ENCODE measurements at places on chromosomes 6 and 20.

DNA sequence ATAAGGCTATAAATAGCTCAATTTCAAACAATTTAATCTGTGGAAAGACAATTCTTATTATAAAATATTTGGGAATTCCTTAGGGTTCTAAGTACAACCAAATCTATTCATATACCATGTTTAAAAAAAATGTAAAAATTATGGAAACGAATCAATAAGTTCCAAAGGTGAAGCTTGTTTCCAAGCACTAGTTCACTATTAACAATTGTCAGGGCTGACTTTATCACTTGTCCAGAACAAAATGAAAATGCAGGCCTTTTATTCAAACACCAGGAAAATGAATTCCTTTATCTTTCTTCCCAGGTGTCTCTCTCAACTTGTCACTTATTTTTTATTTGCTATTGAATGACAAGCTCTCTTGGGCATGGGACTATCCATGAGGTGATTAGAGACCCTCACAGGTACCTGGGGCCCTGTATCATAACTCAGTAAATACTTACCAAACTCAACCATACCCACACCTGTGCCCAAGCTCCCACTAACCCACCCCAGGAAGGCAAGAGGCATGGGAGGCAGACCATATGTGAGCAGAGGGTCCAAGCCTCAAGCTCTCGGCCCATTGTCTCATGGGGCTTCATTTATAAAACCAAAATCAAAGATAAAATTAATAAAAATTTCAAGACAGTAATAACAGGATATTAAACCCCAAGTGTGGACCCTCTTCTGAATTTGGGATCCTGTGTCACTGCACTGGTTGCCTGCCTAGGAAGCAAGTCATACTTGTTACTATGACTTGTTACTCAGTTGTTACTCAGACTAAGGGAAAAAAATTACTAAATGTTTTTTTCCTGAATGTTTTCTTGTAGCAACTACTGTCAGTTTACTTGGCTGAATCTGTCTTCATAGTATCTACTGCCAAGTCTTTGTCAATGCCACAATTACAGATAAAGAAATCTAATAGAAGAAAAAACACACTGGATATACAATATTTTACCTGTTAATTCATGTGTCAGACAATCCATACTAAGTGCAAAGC lies 54.7 kb downstream of the PTPRK start:
- DNase-seq = no peak

GRCh38 chr6:25606151-25606550 lies 45.9 kb upstream of the SCGN start:
- DNase-seq = no peak

GRCh38 chr6:34205466-34205865 lies 31.2 kb upstream of the HMGA1 start:
- DNase-seq = no peak

- no peak for DNase-seq
These were observed 32.0 kb downstream of the KIAA0319 start for GRCh38 chr6:24614043-24614420.

DNA sequence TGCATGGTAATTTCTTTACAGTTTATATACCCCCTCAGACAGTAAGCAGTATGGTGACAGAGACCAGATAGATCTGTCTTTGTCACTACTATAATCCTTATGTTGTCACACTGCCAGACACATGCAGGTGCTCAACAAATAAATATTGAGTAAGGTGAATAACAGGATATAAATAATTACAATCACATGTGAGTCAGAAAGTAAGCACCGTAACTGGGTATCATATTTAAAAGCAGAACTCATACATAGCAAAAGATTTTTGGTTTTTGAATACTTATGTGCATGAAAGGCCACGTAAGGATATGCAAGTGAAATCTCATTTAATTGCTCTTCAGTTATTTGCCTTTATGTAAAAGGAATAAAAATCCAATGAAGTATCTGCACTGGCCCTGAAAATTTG lies 17.4 kb downstream of the CNBD2 start:
- no peak for DNase-seq

GRCh38 chr20:15923030-15923776 lies 650.0 kb downstream of the KIF16B start:
- no peak for DNase-seq

DNA sequence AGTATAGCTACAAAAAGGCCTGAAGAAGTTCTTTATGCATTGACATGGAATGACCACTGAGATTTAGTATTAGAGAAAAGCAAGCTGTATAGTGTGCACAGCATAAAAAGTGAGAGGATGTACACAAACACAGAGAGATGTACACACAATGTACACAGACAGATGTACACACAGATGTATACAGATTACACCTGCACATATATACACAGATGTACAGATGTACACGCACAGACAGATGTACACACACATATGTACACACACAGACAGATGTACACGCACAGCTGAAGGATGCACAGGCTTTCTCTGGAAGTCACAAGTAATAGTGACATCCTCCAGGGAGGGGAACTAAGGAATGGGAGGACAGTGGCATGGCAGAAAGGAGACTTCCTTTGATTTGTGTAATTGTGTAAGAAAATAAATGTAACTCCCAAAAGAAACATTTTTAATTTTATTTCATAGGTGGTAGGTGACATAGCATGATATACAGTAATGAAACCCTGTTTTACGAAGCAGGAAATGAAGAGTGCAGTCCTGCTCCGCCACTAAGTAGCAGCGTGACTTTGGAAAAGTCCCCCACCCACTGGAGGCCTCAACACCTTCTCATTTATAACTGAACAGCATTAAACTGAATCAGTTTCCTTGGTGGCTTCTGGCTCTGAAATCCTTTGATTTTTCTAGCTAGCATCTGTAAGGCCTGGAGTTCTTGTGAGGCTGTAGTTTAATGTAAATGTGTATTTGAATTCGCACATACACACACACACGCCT lies 14.1 kb downstream of the NFATC2 start:
- peak; percentile 71 for DNase-seq

DNA sequence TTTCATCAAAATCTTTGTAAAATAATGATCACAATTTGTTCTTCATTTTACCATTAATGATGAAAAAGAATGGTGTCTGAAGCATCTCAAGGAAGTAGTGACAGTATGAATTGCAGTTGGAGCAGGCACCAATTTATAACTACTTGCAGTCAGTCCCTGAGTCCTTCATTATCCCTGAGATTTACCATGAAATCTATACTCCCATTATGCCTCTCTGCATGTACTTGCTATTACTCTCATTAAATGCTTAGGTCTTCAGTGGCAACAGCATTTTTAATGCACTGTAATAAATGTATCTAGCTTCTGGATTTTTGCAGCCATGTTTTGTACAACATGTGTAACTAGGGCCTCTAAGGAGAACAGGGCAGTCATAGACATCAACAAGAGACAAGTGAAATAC lies 708.8 kb downstream of the EYS start:
- no peak for DNase-seq
